ENCODE measurements at places on chromosomes 2 and 18.

DNA sequence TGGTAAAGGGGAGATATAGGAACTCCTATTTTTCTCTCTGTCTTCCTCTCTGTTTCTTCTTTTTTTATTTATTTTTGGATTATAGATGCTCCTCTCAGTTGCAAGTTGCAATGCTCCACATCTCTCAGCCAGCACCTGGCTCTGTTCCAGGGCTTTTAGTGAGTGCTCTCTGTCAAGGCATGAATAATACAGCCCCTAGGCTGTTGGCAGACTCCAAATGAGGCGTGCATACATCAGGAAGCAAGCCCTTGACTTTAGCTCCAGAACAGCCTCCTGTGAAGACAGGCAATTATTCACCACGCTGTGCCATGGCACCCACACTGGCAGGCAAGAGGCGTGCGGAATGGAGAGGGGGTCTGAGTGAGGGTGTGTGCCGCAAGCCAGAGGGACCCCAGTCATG is 228.1 kb upstream of the PXDN start:
- DNase-seq, result no peak

DNA sequence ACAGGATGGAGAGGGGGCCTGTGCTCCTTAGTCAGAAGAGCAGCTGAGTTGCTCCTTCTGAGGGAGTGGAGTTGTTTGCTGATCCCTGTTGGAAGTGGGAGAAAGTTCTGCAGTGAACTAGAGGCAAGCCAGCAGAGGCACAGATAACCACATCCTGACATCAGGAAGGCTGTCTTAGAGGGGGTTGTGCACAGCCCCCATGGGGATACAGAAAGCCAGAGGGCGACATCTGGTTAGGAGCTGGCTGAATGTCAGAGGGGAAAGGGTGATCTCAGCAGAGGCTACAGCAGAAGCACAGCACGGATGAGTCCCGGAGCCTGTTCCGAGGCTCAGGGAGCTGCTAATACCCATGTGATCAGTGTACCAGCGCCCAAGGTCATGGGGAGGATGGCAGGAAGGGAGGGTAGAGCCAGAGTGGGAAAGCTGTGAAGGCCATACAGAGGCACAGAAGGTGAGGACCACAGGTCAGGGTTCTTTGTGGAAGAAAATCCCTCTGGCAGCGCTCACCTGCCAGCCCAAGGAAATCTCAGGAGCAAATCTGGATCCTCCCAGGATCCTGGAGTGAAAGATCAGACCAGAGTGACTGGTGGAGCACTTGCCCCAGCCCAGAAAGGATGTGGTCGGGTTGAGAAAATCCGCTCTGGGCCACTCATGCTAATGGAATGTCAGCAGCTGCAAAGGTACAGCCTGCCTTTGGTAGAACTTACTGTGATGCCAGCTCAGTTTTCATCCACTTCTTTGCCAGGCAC is 111.8 kb downstream of the STPG4 start:
- no peak for DNase-seq

- DNase-seq, result no peak
These were observed 194.0 kb downstream of the ZFP36L2 start for GRCh38 chr2:43032213-43033015.

DNA sequence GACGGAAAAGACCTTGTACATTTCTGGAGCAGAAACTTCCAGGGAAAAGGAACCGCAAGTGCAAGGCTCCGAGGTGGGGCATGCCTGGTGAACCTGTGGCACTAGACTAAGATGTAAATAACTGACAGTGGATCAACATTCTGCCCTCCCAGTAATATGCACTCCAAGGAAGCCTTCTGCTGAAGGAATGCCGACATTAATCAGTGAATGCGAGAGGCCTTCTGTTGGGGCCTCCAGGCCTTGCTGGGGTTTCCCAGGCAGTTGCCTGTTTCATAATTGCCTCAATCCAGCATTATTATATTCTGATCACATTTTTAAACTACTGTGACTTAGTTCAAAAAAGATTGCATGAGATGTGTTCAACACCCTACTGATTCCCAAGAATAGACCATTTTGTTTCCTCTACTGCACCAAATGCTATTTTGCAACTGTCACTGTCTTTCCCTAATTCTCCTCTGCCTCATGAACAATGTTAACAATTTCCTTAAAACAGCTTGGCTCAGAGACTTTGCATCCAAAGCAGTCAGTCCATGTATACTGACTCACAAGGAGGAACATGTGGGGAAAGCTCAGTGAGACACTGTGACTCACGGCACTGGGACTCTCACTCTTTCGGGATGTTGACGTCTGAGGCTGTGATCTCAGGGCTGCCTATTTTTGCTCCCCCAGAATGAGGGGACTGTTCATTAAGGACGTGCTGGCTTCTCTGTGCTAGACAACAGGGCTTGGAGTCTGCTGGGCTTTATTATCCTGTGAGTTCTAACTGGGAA is 10.5 kb upstream of the DSG2 start:
- no peak for DNase-seq

DNA sequence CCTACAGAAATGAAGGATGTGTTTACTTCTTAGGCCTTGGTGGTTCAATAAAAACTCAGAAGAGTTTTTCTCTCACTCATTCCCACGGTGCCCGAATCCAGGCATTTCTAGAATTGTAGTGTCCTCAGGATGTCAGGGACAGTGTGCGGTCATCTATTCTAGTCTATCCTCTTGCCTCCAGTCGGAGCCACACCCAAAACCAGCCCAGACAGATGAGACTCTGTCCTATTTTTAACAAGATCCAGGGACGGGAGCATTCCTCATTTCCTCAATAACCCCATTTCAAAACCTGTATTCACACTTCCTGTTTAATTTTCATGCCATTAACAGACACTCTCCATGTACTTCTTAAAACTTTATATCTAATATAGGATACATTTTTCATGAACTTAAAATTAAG is 11.6 kb upstream of the RBMS1 start:
- no peak for DNase-seq

DNA sequence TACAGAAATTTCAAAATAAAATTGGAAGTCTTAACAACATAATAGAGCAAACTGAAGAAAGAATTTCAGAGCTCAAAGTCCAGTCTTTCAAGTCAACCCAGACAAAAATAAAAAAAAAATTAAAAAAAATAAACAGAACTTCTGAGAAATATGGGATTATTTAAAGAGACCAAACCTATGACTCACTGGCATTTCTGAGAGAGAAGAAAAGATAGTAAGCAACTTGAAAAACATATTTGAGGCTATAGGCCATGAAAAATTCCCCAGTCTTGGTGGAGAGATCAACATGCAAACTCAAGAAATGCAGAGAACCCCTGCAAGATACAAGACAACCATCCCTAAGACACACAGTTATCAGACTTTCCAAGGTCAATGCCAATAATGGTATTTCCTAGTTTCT is 167.4 kb downstream of the RNF144A start:
- no peak for DNase-seq

DNA sequence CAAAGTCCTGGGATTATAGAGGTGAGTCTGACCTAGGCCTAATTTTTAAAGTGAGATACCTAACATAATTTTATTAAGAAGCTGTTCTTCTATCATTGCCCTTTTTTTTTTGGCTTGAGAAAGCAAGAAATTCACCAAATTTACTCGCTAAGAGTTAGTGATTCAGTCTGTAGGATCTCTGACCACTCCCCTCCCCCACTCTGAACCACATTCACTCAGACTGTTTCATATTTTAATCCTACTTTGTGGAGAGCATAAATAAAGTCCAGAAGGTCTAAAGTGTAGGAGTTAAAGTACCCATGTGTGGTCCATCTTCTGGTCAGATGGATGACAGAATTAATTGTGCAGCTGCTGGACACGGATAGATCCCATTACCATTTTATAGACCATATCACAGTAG is 115.8 kb upstream of the MGAT5 start:
- DNase-seq, result no peak

- DNase-seq, result no peak
These were observed 2.4 kb downstream of the TEKT4 start for GRCh38 chr2:94873362-94874276.

GRCh38 chr18:63999871-64000270 is 30.0 kb downstream of the SERPINB8 start:
- DNase-seq, result no peak

- DNase-seq, result no peak
These were observed 328.5 kb upstream of the ZEB2 start for GRCh38 chr2:144848423-144848822.

DNA sequence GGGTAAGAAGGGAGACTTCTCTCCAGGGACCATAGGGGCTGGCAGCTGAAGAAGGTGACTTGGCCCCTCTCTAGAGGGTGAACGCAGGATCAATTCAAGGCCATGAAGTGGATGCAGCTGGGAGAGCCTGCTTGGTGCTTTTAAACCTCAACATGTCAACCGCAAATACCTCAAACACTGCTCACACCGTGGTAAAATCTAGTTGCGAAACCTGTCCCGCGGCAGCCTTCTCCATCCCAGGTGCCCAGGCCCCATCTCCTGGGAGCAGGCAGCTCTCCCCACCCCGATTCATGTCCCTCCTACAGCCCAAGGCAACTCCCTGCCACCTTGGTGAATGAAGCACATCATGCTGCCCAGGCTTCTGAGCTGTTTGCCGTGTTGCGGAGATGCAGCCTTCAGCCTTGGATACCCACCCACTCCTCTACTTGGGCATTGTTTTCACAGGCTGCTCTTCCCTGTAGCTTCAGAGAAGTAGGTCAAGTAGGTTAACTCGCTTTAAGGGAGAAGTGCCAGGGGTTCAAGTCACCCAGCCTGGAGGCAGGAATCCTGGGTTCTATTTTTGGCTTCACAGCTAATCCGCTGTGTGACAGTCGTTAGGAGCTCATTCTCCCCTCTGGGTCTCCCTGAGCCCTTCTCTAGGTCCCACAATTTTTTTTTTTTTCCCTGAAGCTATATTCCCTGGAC is 6.2 kb upstream of the EFR3B start:
- no peak for DNase-seq

- no peak for DNase-seq
These were observed 227.4 kb upstream of the ZNF804A start for GRCh38 chr2:184370954-184371353.

- no peak for DNase-seq
These were observed 227.7 kb downstream of the NEDD4L start for GRCh38 chr18:58271770-58272169.

All from KG1 (cell line).